Esophagus muscularis mucosa (tissue), 4 donors: ENCODE measurements at places on chromosomes 7 and 10.

GRCh38 chr10:112512294-112512693, 65.3 kb downstream of the VTI1A start:
- H3K36me3 ChIP-seq: no peaks in the 10 kb centered on the region
- DNase-seq: no peak
- no peaks in the 10 kb centered on the region for H3K4me1 ChIP-seq
- H3K27ac ChIP-seq: no peak overlapping the region
- no peak overlapping the region for H3K4me3 ChIP-seq
- H3K27me3 ChIP-seq: no peaks in the 10 kb centered on the region

- H3K27ac ChIP-seq: no peak overlapping the region
- H3K4me1 ChIP-seq: no peaks in the 10 kb centered on the region
- H3K27me3 ChIP-seq: no peaks in the 10 kb centered on the region
Observed at GRCh38 chr7:52695973-52696595, 339.3 kb upstream of the POM121L12 start.

GRCh38 chr10:232061-232460, 96.8 kb downstream of the ZMYND11 start:
- no peak overlapping the region for H3K4me3 ChIP-seq
- H3K27ac ChIP-seq: no peak overlapping the region
- DNase-seq: no peak
- peaks cover 5% of the 10 kb centered on the region for H3K36me3 ChIP-seq

DNA sequence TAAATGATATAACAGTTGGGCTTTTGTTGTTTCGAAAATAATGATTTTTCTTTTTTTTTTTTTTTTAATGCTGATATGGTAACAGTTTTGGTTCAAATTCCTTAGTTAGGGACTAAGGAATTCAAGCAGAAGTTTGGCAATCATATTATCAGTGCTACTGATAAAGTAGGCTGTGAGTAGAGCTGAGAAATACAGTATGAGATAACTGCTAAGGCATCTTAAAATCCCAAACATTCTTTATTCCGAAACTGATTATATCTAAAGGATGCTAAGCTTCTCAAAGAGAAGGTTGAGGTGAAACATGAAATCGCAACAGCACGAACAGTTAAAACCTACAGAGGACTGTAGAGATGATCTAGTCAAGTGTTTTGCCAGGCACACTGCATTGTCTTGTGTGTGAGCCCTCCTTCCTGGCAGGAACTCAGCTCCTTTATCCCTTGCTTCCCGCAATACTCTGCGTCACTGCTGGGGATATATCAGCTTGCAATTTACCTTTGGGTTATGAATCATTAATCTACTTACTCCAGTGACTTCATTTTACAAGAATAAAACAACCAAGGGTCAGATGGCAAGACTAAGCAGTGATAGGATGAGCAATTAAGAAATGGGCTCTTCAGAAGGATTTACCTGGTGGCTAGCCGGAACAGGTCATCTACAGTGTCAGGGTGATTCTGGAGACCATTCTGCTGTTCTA, 36.7 kb downstream of the IRF5 start:
- DNase-seq: no peak
- H3K27ac ChIP-seq: no peak overlapping the region
- H3K36me3 ChIP-seq: peaks cover 96% of the 10 kb centered on the region
- H3K4me3 ChIP-seq: no peak overlapping the region

- no peak for DNase-seq
- peaks cover 6% of the 10 kb centered on the region for H3K36me3 ChIP-seq
- peak overlapping the region; percentile 24 for H3K4me3 ChIP-seq
- H3K27ac ChIP-seq: peak overlapping the region; percentile 84
- no peaks in the 10 kb centered on the region for H3K27me3 ChIP-seq
Observed at GRCh38 chr10:62082729-62083411, 181.4 kb downstream of the ARID5B start.

DNA sequence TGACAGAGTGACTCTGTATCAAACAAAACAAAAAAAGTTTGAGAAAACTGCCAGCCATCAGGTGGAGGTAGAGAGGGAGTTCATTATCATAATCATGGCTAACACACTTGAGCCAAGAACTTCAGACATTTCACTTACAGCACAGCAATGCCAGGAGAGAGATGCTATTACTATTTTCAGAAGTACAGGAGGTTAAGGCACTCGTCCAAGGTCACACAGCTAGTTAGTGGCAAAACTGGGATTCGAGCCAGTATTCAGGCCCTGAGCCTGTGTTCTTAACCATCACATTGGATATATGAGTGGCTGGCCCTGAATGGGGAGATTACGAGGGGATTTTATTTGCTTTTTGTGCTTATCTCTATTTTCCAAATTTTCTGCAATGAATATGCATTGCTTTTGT, 24.8 kb upstream of the UNC5B start:
- no peak overlapping the region for H3K27ac ChIP-seq
- H3K27me3 ChIP-seq: peaks cover 8% of the 10 kb centered on the region
- no peak for DNase-seq
- H3K4me1 ChIP-seq: peaks cover 26% of the 10 kb centered on the region

DNA sequence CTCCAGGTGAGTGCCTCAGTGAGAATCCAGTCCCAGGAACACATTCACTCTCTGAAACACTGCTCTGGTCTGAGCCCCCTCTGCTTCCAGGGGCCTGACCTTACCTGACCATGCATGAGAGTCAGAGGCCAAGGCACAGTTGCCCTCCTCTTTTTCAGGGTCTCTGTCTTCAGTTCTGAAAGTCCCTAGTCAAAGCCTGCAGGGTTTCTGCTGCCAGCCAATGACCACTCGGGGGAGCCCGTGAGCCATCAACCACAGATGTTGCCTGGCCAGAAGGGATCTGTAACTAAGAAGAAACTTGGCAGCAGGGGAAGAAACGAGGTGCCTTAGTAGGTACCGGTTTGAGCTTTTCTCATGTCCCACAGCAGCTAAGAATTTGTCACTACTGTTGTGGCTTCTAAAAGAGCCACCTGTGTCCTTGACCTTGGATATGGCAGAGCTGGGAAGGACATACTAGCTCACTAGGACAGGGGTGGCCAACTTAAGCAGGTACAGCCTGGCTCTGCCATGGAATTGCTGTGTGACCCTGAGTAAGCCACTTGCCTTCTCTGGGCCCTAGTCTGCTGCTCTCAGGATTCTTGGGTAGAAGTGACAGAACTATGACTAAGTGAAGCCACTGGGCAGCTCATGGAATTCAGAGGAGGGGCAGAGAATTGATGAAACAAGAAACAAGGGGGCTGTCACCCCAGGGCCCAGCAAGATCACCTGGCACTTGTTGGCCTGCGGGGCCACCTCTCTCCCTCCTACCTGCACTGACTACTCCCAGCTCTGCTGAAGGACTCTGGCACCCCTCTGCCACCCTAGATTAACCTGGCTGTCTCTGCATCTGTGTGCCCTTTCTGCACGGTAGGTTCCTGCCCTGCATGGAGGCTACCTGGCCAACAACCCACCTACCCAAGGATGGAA, 83.8 kb upstream of the GPR26 start:
- H3K36me3 ChIP-seq: no peaks in the 10 kb centered on the region
- peak; percentile 96 for DNase-seq
- H3K4me3 ChIP-seq: no peak overlapping the region
- no peaks in the 10 kb centered on the region for H3K27me3 ChIP-seq
- H3K4me1 ChIP-seq: peaks cover 25% of the 10 kb centered on the region

DNA sequence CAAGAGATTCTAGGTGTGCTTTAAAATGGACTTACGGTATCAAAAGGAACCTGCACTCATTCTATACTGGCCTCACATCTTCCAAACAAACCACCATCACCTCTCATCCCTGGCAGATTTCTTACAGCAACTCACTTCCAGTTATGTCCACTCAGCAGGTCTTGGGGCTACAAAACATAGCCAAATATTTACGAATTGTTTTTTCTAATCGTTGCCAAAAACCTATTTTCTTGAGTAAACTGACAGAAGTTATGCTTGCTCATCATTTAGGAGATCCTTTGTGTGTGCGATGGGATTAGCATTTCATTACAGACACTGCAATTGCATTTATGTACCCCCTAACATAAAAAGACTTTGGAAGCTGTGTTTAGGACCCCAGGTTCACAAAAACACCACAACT, 2.7 kb downstream of the KCNMA1 start:
- no peaks in the 10 kb centered on the region for H3K27me3 ChIP-seq
- H3K4me3 ChIP-seq: peak overlapping the region; percentile 83
- DNase-seq: no peak
- peaks cover 89% of the 10 kb centered on the region for H3K4me1 ChIP-seq

- no peak overlapping the region for H3K27ac ChIP-seq
- H3K4me1 ChIP-seq: no peaks in the 10 kb centered on the region
- no peak for DNase-seq
- no peaks in the 10 kb centered on the region for H3K36me3 ChIP-seq
- no peak overlapping the region for H3K4me3 ChIP-seq
Observed at GRCh38 chr10:91525896-91526712, 106.8 kb downstream of the PPP1R3C start.

DNA sequence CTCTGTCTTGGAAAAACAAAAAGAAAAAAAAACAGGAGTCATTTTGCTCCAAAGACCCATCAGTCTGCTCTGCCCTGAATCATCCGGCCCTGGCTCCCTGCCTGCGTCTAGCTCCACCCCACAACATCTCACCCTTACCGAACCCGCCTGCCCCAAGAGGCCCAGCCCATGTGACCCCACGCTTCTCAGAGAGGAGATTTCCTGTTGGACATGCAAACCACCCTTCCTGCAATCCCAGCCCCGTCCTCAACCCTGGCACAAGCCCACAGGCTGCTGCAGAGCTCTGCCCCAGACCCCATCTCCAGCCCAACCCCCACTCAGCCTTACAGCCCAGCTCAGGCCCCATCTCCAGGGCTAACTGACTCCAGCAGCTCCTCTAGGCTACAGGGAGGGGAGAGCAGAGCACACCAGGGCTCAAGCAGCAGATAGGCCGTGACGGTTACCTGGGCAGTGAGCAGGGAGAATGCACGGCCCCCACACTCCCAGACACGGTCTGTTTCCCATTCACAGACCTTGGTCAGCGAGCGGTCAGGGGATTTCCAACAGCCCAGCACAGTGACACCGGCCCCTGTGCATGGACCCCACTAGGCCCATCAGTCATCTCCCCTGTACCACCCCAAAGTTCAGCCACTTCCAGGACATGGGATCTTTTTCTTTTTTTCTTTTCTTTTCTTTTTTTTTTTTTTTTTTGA, 69.9 kb upstream of the GTF2I start:
- H3K4me3 ChIP-seq: no peak overlapping the region
- no peaks in the 10 kb centered on the region for H3K27me3 ChIP-seq
- peaks cover 28% of the 10 kb centered on the region for H3K36me3 ChIP-seq

DNA sequence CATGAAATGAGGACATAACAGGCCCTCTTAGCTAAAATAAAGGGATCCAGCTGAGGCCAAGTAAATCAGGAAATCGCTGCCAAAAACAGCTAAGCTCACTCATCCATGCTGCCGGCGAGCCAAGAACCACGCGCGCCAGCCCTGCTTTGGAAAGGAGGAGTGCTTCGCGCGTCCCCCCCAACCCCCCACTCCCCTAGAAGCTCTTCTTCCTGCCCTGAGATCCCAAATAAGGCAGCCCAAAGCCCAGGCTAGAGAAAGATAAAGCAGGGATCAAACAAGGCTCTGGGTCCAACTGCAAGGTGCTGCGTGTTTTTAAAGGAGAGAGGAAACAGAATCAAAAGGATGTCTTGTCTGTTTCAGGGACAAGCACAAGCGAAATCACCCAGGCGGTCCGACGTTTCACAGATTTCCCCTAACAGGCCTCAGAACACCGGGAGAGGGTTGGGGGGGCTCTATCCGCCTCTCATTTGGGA, 168.3 kb upstream of the AUTS2 start:
- H3K36me3 ChIP-seq: no peaks in the 10 kb centered on the region
- peak overlapping the region; percentile 29 for H3K4me3 ChIP-seq
- H3K27ac ChIP-seq: peak overlapping the region; percentile 72
- DNase-seq: no peak
